ENCODE measurements at places on chromosomes 12 and 14.

GRCh38 chr14:50040401-50040775, 76.0 kb downstream of the VCPKMT start:
- no peak for DNase-seq

DNA sequence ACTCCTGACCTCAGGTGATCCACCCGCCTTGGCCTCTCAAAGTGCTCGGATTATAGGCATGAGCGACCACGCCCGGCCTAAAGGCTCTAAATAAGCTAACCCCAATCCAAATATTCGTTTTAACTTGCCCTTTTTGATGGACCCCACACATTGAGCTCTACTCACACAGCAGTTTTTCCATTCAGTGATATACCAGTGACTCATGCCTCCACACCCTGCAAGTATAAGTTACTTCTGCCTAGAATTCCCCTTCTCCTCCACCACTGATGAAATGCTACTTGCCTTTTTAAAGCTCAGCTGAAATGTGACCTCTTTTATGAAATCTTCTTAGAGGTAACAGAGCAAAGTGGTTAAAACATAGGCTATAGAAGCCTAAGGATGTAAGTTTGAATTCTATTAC, 68.8 kb downstream of the EXOC5 start:
- no peak for DNase-seq

GRCh38 chr12:67045650-67046049, 223.5 kb upstream of the CAND1 start:
- no peak for DNase-seq

GRCh38 chr12:69649529-69649928, 38.8 kb upstream of the LRRC10 start:
- DNase-seq, result no peak

- DNase-seq, result no peak
Measured at GRCh38 chr14:59013672-59014298, 174.7 kb upstream of the DAAM1 start.

GRCh38 chr14:25516838-25517237, 466.9 kb upstream of the STXBP6 start:
- DNase-seq, result no peak

DNA sequence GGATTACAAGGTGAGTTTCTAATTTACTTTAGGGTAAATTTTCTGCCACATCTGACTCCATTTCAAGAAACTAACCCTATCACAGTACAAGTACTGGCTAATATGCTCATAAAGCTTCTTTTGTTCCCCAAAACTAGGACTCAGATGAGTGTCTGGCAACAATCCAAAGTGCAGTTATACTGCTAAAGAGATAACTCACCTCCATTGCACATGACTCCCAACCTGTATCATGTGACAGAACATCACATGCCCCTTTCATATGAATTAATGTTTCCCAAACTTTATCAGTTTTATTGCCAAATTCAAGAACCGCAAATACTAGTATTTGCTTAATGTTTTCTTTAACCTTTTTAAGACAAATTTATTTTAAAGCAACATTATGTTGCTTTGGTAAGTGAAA, 3.9 kb upstream of the PPP1R12A start:
- no peak for DNase-seq

DNA sequence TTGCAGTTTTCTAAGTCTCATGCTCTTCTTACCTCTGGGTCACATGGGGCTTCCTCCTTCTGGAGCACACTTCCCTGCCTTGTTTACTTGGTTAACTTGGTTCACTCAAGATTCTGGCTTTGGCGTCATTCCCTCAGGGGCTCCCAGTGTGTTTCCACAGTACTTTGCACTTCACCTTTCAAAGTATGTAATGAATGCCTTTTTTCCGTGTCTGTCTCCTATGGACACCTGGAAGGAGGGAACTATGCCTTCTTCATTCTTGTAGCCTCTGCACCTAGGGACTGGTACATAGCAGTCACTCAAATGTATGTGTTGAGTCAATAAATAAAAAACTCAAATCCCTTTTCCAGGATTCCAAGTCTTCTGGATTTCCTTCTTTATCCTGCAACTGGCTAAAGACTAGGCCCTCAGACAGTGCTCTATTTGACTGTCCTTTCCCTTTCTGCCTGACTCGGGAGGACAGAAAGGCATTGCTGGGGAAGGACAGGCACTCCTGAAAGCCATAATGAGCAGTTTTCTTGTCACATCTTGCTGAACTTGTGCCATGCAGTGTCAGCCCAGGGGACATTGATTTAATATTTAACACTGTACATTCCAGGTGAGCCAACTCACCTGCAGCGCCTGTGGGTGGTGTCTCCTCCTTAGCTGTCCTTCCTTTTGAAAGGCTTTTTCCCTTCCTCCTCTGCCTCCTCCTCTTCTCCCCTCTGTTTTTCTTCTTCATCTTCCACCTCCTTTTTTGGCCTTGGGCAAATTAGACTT, 12.8 kb downstream of the MYRFL start:
- no peak for DNase-seq

DNA sequence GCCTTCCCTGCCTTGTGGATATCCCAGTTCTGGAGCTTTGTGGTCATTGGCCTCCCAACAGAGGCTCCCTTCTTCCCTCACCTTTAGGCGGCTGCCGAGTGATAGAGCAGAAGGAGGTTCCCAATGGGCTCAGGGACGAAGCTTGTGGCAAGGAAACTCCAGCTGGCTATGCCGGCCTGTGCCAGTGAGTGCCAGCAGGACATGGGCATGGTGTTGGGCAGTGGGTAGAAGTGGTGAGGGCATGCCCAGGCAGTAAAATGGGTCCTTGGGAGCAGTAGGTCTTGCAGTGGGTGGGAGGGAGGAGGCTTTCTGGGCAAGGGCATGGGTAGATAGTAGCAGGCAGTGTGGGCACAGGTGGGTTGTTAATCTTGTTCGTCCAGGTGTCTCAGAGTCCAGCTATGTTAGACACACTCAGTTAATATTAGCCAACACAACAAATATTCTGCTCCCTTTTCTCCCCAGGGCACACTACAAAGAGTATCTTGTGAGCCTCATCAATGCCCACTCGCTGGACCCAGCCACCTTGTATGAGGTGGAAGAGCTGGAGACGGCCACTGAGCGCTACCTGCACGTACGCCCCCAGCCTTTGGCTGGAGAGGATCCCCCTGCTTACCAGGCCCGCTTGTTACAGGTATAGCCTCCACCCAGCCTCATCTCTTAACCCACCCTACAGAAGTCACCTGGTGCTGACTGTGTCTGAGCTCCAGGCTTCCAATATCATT, 1.1 kb upstream of the IRF9 start:
- no peak for DNase-seq

All from stimulated activated CD8-positive, alpha-beta memory T cell treated with anti-CD3 and anti-CD28 coated beads, Interleukin-7, amount 100 ng/mL, for 4 hours (primary cell).